ENCODE measurements at places on chromosomes 5 and 9.
A peak's percentile ranks its signal among the peaks of the same experiment; 100 is the strongest.

DNA sequence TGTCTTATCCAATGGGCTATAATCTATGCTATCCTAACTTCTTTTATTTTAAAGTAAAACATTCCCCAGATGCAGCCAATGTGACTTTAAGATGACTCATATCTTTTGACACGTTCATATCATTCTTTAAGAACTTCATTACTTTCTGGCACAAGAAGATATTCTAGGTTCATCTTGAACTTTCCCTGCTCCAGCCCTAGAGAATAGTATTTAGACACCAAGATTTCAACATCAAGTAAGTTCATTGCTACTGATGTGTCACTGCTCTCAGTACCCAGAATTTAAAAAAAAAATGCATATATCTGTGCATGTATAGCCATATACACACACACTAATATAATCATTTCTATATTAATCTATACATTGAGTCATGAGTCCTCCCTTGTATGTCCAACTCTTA is 175.2 kb downstream of the SAXO1 start:
- peak; percentile 90 for DNase-seq

- no peak for DNase-seq
These were observed 6.5 kb downstream of the UNC5A start for GRCh38 chr5:176816791-176817347.

DNA sequence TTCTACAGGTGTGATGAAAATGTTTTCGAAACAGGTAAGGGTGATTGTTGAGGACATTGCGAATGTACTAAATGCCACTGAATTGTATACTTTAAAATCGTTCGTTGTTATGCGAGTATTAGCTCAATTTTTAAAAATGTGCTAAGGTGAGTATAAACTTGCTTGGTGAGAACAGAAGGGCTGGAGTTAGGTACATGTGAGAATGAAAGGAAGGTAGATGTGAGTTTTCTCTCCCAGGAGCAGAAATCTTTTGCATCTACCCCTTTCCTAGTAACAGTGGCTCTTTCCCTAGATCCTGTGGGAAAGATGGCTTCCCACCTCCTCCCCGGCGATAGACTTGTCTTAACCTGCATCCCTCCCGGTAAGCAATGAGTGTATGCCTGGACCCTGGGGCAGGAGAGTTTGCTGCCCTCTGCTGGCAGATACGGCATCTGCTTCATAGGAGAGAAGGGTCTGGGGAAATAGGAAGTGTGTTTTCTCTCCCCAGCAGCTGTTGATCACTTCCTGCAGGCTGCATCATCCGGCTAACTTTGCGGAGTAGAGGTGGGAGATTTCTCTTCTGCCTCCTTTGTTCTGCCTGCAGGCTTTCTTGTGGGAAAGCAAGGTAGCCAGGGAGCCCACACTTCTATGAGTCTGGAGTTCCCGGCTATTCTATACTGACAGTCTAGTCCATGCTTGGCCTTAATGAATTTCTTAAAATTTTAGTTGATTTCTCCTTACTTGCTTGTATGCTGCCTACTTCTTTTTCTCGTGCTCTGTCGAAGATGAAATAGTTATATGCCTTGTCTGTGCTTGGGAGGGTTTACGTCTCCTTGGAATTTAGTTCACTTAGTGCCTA is 373.3 kb upstream of the SEMA6A start:
- DNase-seq, result peak; percentile 11

DNA sequence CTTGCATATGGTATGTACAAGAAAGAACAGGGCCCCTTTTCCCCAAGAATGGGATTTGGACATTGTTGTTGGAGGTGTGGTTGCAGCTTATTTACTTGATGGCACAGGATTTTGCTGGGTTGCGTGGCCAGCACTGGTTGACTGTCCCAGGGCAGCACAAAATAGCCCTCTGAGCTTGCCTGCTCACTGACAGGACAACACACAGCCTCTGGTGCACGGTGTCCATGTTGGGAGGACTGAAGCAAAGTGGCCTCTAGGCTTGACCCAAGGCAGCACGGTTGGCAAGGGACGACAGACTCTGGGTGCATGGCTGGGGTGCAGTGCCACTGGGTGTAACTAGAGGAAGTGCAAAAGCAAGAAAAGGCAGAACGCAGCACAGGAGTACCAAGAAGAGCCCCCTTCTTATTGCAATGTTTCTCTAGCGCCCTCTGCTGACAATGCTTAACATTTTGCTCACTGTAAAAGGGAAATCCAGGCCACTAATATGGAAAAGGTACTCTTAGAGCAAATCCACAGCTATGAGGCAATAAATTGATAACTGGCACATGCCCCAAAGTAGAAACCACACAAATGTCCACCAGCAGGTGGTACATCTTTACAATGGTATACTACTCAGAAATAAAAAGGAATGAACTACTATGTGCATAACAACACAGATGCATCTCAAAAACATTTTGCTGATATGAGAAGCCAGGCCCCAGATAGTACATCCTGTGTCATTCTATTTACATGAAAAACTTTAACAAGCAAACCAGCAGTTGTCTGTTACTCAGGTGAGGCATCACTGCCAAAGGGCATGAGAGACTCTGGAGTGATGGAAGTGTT is 47.4 kb upstream of the BARX1 start:
- DNase-seq, result peak; percentile 63

DNA sequence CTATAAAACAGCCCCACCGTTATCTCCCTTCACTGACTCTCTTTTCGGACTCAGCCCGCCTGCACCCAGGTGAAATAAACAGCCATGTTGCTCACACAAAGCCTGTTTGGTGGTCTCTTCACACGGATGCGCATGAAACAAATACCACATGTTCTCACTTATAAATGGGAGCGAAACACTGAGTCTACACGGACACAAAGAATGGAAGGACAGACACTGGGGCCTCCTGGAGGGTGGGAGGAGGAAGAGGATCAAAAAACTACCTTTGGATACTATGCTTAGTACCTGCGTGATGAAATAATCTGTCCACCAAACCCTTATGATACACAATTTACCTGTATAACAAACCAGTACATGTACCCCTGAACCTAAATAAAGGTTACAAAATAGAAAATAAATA is 98.6 kb downstream of the ICE1 start:
- DNase-seq, result no peak

- DNase-seq, result no peak
These were observed 141.0 kb downstream of the AGTPBP1 start for GRCh38 chr9:85600675-85601263.

DNA sequence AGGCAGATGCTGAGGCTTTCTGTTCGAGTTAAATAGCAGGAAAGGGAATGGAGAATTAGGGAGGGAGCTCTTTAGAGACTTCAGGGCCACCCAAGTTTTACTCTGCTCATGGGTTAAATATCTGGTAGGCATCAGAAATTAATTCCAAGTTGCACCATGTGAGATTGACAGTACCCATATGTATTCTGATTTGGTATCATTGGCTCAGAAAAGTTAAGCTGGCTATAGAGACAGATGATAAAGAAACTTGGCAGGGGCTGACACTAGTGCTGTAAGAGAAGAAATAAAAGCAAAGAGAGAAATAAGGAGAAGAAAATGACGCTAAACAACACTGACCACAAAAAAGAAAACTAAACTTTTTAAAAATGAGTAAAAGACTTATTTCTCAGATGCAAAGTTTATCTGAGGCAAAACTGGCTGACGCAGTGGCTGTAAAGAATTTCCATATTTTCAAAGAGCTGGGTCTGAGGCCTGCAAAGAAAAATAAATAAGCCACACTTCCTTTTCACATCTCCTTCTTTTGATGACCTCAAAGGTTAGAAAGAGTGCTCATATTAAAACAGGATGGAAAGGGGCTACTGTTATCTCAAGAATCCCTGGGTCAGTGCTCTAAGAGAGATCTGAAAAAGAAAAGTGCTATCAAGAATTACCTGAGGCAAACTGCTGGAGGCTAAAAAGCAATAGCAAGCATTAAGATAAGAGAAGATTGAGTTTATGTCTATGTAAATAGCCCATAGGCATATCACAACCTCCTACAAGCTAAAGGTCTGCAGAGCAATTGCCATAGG is 399.0 kb upstream of the MEF2C start:
- DNase-seq, result no peak

- DNase-seq, result no peak
These were observed 73.6 kb upstream of the HSPA9 start for GRCh38 chr5:138648841-138649240.

DNA sequence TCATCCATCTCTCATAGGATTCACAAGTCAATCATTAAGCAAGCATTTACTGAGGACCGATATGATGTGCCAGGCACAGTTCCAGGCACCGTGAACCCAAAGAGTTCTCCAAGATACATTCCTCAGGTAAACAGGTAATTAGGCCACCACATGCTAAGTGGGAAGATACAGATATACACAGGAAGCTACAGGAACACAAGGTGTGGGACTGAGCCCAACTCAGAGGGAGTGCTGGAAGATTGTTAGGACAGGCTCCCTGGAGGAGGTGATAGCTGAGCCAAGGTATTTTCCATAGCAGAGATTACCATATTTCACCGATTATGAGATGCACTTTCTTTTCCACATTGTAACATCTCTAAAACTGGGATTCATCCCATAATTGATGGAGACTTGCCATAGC is 31.4 kb upstream of the RAI14 start:
- DNase-seq, result no peak

- no peak for DNase-seq
These were observed 60.6 kb downstream of the PGM5 start for GRCh38 chr9:68416936-68417564.

GRCh38 chr5:16863469-16863946 is 72.6 kb downstream of the MYO10 start:
- DNase-seq, result no peak
